ENCODE measurements at places on chromosomes 7 and 10.

DNA sequence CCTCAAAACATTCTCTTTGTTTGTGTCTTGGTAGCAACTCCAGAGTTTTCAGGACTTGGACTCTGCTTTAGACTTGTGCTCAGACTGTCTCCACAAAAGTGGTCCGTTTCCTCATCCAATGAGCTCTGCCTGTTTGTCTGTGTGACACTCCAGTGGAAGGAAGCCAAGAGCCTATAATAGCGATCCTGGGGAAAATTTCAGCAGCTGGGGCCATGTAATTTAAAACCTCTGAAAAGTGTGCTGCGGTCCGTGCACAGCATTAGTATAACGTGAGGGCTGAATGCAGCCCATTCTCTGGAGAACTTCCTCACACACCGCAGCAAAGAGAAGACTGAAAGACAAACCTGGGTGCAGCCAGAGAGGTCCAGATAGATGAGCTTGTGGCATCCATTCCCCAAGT, at the start of gene LRRC17:
Gene LRRC17, plus strand, starts transcription at position 259 of the 400 bp plus-strand sequence. CDS start 20,914 bp downstream, outside the sequence.
- no peak for DNase-seq

- DNase-seq, result no peak
Measured at GRCh38 chr10:48939790-48940325, at the start of gene LRRC18. TSS of gene LRRC18 (minus strand) at chr10:48939840. CDS start at chr10:48914155, 25,685 bp downstream.

DNA sequence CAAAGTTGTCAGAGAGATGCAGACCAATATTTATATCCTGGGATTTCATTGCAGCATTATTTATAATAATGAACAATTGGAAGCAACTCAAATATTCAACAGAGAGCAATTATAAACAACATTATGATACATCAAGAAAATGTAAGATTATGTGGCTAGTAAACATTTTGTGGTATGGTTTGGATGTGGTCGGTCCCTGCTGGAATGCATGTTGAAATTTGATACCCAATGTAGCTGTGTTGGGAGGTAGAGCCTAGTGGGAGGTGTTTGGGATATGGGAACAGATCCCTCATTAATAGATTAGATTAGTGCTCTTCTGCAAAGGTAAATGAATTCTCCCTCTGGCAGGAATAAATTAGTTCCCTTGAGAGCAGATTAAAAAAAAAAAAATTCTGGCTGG, 350.9 kb downstream of the ANKRD30A start:
- no peak for DNase-seq

- DNase-seq, result no peak
Measured at GRCh38 chr7:73909996-73910395, 49.0 kb downstream of the TMEM270 start.

GRCh38 chr10:131994435-131994834, 12.7 kb upstream of the BNIP3 start:
- no peak for DNase-seq

GRCh38 chr10:124057601-124058000, 35.8 kb downstream of the CHST15 start:
- no peak for DNase-seq

DNA sequence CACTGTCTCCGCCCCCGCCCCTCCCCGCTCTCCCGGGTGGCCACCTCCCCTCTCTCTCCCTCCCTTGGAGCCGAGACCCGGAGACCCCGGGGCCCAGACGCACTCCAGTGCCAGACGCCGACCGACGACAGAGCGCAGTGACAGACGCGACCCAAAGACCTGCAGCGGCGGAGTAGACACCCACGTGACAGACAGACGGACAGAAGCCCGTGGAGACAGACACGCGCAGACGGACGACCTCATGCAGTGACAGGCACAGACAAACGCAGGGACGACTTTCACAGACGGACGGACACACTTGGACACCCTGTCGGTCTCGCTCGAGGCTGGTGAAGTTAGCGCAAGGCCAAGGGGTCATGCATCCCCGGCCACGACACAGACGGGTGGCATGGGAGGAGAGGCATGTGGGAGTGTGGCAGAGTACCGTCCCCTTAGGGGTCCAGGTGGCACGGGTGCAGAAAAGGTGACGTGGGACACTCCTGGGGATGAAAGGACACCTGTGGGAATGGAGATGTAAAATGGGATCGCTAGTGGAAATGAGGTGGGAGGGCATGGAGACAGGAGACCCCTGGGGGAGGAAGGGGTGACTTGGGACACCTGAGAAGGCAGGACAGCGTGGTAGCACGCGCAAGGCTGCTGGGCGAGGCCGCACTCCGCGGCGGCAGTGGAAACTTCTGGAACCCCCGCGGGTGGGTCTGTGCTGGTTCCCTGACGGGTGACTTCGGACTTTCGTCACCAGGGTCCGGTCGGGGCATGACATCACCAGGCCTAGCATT, 456 bp upstream of the ACHE start:
- DNase-seq, result no peak

- no peak for DNase-seq
Measured at GRCh38 chr10:44282626-44283300, 102.1 kb downstream of the CXCL12 start.

GRCh38 chr7:106041140-106041717, 70.9 kb downstream of the SYPL1 start:
- DNase-seq, result peak; percentile 79

- DNase-seq, result peak; percentile 38
Measured at GRCh38 chr7:24665564-24666294, 91.5 kb downstream of the GSDME start.

DNA sequence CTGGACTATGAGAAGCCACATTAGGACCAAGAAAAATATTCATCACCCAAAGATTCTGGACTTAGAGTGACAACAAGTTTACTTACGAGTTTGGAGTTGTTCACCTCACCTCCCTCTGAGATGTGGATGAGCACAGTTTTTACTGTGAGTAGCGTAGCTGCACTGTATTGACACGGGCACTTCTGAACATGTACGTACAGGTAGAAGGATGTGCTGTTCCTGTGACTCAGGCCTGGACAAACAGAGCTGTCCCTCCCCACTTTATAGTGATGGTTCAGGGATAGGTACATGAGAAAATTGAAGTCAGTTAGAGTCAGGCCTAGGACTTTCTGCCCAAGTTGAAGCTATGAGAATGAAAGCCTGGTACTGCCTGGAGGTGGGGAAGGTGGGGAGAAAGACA, 80.9 kb upstream of the DYNC1I1 start:
- no peak for DNase-seq

DNA sequence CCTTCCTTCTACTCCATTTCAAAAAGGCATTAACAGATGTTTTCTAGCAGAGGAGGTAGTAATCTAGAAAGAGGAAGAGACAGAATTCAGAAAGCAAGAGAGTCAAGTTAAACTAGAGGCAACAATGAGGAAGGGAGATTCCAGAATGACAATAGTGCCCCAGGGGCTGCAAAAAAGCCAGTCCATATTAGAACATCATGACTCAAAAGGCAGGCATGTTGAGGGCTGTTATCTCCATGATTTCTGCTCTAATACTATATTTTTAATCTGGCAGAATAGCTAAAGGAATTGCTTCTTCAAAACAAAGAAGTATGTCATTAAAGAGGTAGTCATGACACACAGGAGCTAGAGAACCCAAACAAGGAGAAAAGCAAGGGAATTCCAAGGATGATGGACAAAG, 599.6 kb downstream of the INHBA start:
- DNase-seq, result peak; percentile 23

DNA sequence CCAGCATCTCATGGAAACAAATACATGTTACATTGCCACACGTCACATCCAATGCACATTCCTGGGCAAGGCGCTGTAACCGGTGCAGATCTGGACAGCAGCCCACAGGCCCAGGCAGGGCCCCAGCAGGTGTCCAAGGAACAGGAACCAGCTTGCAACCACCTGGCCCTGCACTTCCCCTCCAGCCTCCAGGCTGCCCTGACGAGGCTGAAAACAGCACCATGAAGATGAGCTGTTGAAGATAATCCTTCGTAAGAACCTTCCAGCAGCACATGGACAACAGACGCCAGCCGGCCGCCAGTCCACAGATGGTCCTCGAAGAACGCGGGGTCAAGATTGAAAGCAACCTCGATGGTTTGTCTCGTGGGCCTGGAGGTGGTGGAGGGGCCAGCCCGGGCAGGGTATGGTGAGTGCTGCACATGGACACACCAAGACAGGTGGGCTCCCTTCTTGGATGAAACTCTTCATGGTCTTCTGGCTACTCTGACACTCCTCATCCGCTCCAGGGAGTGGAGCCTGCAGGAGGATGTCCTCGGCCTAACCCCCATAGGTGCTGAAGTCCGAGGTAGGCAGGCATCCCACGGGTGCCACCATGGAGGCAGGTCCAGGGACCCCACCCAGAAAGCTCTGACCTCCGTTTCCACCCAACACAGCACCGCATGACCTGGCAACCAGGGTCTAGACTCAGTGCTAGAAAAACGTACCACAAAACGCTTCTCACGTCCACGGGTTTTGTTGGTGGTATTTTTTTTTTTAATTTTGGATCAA, 22.9 kb downstream of the PDGFA start:
- no peak for DNase-seq

- DNase-seq, result no peak
Measured at GRCh38 chr7:132930881-132931280, 151.0 kb downstream of the CHCHD3 start.

DNA sequence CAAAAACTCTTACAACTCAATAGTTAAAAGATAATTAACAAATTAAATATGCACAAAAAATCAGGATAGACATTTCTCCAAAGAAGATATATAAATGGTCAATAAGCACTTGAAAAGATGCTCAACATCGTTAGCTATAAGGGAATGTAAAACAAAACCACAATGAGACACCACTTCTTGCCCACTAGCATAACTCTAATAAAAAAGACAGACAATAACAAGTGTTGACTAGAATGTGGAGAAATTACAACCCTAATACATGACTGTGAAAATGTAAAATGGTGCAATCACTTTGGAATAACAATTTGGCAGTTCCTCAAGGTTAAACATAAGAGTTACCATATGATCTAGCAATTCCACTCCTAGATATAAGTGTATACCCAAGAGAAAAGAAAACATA, 74.3 kb upstream of the PCGF5 start:
- no peak for DNase-seq

DNA sequence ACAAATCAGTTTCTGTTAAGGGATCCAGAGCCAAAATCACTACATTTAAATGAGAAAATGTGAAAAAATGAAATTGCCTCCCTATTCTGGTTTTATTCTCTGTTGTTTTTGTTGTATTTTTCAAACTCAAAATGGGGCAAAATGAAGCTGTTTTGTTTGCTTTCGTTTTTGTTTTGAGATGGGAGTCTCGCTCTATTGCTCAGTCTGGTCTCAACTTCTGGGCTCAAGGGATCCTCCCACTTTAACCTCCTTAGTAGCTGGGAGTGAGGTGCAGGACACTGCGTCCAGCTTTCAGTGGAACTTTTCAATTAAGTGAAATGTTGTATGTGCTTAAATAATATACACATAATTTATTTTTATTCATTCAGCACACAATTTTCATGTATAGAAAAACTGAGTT, 205.0 kb downstream of the SORCS1 start:
- DNase-seq, result no peak

DNA sequence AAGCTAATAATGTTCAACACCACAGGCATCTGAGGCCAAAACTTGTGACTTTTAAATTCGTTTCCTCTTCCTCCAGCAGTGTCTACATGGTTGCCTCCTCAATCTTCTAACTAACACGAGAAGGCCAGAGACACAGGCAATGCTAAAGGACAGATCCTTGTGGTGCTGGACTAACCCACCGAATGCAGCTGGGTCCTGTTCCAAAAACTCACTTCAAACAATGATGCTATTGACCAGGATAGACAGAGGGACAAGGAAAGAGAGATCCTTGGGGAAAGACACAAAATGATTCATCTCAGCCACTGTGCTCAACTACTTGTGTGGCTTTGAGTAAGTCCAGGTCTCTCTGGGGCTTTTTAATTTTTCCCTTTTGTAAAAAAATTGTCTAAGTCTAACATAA, 107.6 kb downstream of the KCNMA1 start:
- no peak for DNase-seq

DNA sequence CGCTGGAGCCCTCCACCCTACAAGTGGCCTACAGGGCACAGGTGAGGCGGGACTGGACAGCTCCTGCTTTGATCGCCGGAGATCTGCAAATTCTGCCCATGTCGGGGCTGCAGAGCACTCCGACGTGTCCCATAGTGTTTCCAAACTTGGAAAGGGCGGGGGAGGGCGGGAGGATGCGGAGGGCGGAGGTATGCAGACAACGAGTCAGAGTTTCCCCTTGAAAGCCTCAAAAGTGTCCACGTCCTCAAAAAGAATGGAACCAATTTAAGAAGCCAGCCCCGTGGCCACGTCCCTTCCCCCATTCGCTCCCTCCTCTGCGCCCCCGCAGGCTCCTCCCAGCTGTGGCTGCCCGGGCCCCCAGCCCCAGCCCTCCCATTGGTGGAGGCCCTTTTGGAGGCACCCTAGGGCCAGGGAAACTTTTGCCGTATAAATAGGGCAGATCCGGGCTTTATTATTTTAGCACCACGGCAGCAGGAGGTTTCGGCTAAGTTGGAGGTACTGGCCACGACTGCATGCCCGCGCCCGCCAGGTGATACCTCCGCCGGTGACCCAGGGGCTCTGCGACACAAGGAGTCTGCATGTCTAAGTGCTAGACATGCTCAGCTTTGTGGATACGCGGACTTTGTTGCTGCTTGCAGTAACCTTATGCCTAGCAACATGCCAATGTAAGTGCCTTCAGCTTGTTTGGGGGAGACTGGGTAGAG, at the start of gene COL1A2:
Gene COL1A2, plus strand, starts transcription at position 459 of the 704 bp plus-strand sequence. Its CDS starts 137 bp downstream, at position 596.
- DNase-seq, result peak; percentile 4

DNA sequence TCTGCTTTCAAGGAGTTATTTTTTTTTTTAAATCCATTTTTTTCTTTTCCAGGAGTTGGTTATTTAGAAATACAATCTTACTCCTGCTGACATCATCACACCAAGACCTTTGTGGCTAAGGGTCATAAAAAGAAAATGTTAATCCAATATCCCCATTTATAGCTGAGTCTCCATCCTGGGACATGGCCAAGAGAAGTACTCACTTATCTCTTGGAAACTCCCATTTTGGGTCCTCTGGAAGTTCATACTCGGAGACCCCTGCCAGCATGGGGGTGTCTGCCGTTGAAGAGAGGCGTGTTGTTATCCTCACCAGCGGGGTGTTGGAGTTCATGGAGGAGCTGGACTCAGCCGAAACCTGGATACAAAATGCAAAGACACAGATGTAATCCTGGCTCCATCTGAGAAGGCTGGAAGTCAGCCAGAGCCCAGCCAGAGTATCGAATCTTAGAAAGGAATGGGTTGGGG, 94.6 kb downstream of the FGFR2 start:
- no peak for DNase-seq

DNA sequence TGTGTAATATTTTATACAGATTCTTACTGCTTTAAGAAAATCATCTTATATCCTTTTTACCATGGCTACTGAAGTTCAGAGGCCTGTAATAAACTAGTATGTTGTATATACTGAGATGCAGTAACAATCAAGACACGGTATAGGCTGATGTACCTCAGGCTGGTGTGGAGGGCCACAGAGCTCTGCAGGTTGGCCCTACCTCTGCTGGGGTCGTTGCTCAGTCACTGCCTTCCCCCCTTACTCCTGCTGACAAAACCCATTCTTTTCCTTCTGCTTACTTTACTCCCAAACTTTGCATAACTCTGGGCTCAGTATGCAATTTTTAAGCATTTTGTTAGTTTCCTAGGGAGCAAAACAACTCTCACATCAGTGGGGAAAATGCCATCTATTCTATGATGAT, 200.1 kb upstream of the FOXP2 start:
- DNase-seq, result no peak

Data from germinal center (tissue), 1 donor.